Aorta (tissue), 5 donors: ENCODE measurements at places on chromosomes 13 and 19. TPM values are rescaled to one million over a fixed set of nuclear protein-coding genes. Genes with fewer than 3 reads are reported as not detected.
A peak's percentile ranks its signal among the peaks of the same experiment; 100 is the strongest.

The DCT gene
- total RNA-seq: 0.54 TPM

The FBN3 gene
- not detected for total RNA-seq

DNA sequence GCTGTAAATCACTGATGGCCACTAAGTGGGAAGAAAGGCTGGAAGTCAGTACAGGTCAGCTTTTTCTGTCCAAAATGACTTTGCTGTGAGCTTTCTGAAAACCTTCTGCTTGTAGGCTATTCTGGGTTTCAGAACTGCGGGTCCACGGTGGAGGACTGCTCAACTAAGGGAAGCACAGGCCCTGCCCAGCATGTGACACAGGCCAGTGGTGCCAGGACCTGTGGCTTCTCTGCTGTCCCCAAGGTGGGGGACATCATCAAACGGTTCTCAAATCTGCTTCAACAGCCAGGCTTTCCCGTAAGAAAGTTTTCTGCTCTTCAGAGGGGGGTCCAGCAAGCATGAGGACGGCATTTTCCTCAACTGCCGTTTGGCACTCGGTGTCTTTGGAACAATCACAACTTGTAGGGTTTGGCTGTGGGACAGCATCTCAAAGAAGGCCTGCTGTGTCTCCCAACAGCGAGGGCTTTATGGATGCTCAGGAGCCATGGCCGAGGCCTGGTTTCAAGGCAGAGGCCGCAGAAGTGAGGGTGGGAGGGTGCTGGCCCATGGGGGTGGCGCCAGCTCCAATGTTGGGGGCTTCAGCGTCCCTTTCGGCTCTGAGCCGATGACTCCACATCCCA is 3.8 kb downstream of the SGTA start:
- DNase-seq: no peak

DNA sequence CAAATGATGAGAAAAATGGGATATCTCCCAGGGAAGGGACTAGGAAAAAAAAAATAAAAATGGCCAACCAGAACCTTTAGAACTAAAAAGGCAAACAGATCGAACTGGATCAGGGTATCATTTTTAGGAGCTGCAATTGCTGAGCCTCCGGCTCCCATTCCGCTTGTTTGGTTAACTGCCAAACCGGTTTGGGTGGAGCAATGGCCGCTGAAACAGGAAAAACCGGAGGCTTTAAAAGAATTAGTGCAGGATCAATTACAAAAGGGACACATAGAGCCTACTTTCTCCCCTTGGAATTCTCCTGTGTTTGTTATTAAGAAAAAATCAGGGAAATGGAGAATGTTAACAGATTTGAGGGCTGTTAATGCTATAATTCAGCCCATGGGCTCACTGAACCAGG is 12.7 kb upstream of the ZNF443 start:
- no peak for DNase-seq

DNA sequence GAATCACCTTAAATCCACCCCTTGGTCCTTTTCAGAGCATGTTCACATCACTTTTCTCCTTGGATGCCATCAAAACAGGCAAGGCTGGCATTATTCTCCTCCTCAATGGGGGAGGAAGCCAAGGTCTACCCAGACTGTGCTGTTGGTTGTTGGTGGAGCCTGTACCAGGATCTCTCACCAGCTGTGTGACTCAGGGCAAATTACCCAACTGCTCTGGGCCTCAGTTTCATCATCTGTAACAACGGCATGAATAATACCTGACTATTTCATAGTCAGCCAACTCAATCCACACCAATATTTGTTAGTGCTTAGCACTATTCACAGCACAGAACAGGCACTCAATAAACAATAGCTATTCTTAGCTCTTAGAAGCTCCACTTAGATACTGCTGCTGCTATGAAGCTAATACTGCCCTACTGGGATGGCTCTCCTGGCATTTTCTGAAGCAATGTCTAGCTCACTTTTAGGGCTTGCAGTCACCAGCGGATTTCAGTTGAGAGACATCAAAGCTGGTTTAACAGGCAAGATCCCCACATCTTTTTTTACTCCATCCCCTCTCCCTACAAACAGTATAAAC is 116.9 kb downstream of the CCNA1 start:
- no peak for DNase-seq

- no peak for DNase-seq
These were observed 65.8 kb upstream of the UQCRFS1 start for GRCh38 chr19:29278716-29279115.

DNA sequence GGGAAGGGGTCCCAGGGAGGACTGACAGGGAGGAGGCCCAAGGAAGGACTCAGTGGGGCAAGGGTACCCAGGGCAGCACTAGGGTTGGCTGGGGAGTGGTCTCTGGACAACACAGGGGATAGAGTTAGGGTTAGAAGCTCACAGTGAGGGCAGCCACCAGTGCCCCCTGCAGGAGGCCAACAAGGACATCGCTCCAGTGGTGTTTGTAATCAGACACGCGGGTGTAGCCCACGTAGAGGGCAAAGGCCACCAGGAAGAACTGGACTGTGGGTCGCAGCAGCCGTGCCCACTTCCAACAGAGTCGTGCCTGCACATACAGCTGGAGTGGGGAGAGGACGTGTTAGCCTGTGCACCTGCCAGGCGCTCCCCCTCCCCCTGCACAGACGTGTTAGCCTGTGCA is 9.2 kb downstream of the PLPP2 start:
- DNase-seq: peak; percentile 41
